ENCODE measurements at places on chromosomes 2 and 18. TPM values are rescaled to one million over a fixed set of nuclear protein-coding genes. Genes with fewer than 3 reads are reported as not detected.

GRCh38 chr18:58525928-58526424 lies 102.9 kb downstream of the ALPK2 start:
- no peak for DNase-seq

DNA sequence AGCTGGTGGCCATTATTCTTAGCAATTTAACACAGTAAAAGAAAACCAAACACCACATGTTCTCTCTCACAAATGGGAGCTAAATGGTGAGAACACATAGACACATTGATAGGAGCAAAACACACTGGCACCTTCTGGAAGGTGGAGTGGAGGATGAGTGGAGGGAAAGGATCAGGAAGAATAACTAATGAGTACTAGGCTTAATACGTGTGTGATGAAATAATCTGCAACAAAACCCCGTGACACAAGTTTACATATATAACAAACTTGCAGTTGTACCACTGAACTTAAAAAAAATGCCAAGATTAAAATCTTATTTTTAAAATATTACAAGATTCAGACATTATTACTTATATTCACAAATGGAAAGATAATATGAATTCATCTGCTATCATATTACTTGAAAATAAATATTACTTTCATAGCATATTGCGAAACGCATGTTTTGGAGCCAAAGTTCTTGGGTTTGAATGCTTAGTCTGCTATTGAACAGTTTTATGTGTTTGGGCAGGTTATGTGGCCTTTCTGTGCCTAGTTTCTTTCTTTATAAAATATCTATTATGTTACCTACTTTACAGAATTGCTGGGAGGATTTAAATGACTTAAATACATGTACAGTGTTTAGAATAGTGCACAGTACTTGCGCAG lies 20.5 kb downstream of the ANKRD62 start:
- DNase-seq = no peak

DNA sequence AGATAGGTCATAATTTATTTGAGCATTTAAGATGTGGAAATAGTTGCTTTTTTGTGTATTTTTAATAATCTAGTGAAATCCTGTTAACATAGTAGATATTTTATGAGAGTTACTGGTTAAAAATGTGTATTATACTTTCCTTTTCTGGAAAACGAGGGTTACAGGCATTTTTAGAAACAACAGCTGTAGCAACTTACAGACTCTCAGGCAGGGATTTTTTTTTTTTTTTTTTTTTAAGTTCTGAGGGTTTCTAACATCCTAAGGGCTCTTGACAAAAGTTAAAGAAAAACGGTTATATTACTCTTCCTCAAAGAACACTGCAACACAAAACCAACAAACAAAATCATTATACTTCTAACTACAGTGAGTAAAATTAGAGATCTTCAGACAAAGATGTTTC lies 205.9 kb downstream of the ACKR3 start:
- DNase-seq = no peak

Gene RNF125
- 0.29 TPM for total RNA-seq

GRCh38 chr2:85758361-85759256 lies 4.8 kb downstream of the ATOH8 start:
- DNase-seq = no peak

- no peak for DNase-seq
These were observed 905.3 kb upstream of the VRK2 start for GRCh38 chr2:57141269-57141668.

- DNase-seq = no peak
These were observed 453 bp upstream of the GRB14 start for GRCh38 chr2:164621764-164622105.

Gene ZNF521
- 57.1 TPM for total RNA-seq

Gene SCYGR6
- total RNA-seq = not detected

- DNase-seq = no peak
These were observed 9.2 kb upstream of the LRPPRC start for GRCh38 chr2:44004735-44005602.

Gene TBC1D8
- total RNA-seq = 15.2 TPM

GRCh38 chr2:151423760-151424159 lies 14.1 kb downstream of the RIF1 start:
- DNase-seq = no peak

DNA sequence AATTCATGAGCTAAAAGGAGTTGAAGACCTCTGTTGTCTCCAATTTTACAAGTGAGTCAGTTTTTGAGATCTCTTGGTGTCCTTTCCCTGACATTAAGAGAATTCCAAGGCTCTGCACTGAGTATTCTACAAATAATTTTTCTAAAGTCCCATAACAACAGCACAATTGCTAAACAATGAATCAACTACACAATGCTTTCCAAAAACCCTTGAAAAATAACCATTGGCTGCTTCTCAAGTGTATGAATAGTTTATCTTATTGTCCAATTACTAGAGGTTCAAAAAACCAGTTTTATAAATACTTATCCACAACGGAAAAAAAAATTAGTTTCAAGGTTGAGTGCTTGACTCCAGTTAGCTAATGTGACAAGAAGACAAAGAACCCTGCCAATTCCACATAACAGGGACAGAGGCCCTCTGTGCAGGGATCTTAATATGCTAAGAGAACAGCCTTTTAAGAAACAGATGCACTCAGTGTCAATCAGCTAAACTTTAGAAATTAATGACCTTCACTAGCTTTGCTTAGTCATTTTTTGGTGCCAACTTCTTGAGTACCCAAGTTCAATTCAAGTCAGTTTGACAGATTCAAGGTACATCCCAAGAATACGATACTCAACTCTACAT lies 266.6 kb upstream of the CYP26B1 start:
- DNase-seq = no peak

DNA sequence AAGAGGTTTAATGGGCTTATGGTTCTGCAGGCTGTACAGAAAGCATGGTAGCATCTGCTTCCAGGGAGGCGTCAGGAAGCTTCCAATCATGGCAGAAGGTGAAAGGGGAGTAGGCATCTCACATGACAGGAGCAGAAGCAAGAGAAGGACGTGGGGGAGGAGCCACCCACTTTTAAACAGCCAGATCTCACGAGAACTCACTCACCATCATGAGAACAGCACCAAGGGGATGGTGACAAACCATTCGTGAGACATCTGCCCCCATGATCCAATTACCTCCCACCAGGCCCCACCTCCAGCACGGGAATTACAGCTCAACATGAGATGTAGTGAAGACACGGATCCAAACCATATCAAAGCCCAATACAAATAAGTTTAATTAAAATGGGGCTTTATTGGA lies 113.8 kb downstream of the ATL2 start:
- no peak for DNase-seq

DNA sequence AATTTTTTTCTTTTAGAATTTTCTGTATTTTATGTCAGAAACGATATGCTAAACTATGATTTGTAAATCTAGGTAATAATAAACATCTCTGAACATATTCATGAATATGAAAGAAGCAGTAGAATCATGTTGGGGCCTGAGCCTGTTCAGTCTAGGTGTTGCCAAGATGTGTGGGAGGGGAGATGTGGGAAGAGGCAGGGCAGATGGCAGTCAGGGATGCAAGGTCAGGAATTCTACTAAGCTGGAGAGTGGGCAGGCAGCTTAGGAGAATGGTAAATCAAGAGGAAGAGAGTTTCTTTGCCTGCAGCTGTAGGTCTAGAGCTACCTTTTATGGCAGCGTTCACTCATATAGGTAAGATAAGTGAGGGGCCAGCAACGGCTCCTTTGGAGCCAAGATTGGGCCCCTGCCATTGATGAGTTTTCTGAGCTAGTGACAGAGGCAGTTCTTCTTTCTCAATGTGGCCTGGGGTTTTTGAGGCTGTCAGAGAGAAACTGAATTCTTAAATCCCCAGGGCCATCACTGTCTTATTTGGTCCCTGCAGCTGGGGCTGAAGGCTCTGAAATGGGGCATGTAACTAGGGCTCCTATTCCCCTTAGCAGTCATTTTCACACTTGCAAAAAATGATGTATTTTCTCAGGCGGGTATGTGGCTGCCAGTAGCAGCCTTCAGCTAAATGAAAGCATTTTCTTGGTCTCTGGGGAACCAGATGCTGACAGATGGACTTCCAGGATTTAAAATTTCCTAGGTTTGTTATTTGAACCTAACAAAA lies 232.8 kb downstream of the PIK3C3 start:
- no peak for DNase-seq

- DNase-seq = no peak
These were observed 107.3 kb downstream of the MTCL1 start for GRCh38 chr18:8812631-8813030.

Gene CDCA7
- total RNA-seq = 5.1 TPM

GRCh38 chr2:108403494-108403893 lies 25.7 kb downstream of the SULT1C4 start:
- DNase-seq = no peak

Gene SCN9A
- total RNA-seq = 6.8 TPM
